T-helper 2 cell treated with Interferon-gamma antibody and Interleukin-4, amounts not matched to agents 5 μg/mL and 100 μg/mL, for 36 hours (primary cell): ENCODE measurements at places on chromosomes 1 and 21.

- peak; percentile 45 for DNase-seq
Measured at GRCh38 chr1:160550572-160551034, 27.5 kb upstream of the SLAMF6 start.

DNA sequence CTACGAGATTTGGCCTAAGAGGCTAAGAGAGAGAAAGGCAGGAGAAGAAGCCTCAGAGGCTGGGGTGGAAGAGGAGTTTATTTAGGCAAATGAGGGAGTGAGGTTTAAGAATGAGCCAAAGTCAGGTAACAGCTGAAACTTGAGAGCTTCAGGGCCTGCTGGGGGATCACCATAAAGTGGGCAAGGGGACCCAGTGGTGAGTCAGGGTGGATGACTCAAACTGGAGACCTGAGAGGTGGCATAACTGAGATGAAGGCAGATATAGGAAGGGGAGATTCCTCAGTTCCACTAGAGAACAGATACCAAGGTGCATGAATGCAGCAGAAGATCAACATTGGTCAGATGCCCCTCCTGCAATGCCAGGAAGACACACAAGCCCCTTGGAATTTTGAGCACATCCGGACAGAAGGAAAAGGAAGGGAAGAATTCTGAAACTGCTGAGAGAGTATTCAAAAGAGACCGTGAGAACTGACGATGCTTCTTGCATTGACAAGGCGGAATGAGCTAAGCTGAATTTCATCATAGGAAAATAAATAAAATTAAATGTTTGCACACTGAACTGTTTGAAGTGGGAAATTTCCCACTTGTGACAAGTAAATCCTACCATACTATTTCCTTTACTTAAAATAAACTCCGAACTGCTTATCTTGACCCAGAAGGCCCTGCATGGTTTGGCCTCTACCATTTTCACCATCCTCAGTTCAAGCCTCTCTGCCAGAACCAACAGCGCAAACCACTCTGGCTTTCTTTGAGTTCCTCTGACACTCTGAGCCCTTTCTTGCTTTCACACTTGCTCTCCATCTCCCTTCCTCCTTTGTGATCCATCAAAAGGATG is 94.1 kb downstream of the NMNAT2 start:
- no peak for DNase-seq

DNA sequence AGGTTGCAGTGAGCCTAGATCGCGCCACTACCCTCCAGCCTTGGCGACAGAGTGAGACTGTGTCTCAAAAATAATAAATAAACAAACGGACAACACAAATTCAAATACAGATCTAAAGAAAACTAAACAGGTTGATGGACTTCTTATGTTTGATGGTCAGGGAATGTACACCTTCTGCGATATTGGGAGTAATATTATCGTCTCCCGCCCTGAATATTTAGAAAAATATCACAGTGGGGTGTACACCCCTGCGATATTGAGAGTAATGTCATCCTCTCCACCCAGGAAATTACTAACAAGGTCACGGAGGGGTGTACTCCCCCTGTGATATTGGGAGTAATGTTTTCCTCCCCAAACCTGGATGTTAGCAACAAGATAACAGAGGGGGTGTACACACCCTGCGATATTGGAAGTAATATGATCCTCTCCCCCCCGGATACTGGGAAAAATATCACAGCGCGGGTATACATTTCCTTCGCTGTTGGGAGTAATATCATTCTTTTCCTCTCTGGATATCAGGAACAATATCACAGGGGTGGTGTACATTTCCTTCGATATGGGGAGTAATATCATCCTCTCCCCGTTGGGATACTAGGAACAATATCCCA is 1.4 kb upstream of the CFAP298 start:
- no peak for DNase-seq

GRCh38 chr1:230295367-230295766 is 130.8 kb downstream of the PGBD5 start:
- no peak for DNase-seq

- no peak for DNase-seq
Measured at GRCh38 chr1:210378736-210379135, 50.0 kb downstream of the HHAT start.

DNA sequence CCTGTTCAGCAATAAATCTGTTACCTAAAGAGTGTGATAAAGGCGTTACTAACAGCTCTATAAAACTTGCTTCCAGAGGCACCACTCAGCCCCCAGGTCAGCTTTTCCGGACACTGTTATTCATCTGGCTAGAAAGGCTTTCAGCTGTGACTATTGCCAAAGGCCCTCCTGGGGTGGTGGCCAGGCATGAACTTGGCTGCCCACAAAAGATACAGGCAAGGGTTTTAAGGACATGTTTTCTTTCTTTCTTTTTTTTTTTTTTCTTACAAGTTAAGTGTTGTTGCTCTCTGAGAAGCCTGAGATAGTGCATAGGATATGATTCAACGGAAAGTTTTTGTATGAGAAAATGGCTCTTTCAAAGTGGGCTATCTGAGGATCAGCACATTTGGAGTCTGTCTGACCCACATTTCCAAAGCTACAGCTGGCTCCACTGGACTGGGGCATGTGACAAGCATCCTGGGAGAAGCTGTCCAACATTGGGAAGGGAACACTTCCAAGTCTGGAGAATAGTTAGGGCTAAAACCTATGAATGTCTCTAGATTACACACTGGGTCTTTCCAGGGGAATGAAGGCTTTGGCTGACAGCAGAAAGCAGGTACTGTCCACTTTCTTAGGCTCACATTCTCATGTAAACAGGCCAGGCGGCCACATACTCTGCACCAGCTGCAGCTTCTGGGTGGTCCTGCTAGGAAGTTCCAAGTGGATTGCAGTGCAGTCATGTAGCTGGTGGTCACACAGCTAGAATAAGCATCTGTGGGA is 639.7 kb downstream of the LMO4 start:
- DNase-seq: no peak

DNA sequence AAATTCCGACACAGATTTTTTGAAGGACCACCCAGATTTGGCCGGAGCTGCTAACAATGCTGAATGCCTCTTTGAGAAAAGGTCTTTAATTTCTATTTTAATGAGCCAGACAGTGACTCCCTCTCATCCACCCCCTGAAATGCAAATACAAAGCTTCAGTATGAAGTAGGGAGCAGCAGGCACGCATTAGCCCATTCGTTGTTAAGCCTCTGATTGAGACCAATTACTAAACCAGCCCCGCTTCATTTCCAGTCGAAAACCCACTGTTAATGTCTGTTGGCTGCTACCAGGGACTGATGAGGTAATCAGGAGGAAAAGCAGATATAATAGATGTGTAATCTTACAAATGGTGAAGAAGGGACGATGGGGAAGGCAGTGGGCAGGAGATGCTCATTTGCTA is 4.8 kb upstream of the C8A start:
- DNase-seq: no peak
